ENCODE measurements at places on chromosomes 13 and 19.

DNA sequence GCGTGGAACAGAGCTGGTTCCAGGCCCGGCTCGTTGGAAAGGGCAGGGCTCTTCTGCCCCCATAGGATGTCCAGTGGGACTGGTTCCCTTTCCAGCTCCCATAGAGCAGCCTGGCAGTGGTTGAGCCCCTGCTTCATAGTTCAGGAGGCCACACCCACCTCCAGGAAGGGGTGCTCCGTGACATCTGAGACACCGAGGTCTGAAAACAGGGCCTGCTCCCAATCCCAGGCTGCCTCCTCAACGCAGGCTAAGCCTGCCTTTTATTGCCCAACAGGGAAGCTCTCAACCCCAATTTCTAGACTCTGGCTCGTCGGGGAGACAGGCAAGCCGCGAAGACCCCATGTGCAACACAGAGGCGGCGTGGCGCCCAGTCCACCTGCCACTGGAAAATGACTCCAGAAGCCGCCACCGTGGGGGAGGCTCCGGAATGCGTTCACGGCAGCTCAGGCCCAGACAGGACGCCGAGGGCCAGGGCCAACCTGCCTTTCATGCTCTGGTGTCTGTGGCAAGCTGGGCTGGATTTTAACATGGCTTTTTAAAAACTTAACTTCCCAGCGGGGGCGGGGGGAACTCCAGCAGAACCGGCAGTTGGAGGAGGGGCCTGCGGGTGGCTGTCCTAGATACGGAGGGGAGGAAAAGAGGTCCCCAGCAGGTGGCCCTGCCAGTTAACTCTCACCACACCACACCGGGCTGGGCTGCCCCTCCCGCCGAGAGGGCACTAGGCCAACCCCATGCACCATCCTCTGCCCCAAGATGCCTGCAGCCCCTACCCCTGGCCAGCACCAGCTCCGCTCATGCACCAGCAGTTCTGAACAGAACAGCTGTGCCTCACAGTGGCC lies 17.9 kb upstream of the TINCR start:
- no peak for DNase-seq

- DNase-seq, result peak; percentile 59
These were observed 518 bp downstream of the KLF2 start for GRCh38 chr19:16325161-16325527.

GRCh38 chr13:41577436-41577835 lies 120.1 kb downstream of the RGCC start:
- DNase-seq, result peak; percentile 36

DNA sequence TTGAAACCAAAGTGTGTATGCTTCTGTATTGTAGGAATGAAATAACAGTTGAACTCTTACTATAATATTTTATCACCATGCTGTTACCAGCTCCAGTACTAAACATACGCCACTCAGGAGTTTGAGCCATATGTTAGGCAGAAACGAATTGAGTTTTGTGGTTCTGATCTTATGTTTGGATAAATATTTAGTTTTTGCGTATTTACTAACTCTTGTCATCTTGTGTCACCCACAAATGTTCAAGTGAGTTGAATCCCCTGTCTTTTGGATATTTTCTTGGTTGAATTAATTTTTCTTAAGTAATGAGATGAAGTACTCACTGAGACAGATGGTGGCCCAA lies 1.5 kb downstream of the FNDC3A start:
- DNase-seq, result no peak

DNA sequence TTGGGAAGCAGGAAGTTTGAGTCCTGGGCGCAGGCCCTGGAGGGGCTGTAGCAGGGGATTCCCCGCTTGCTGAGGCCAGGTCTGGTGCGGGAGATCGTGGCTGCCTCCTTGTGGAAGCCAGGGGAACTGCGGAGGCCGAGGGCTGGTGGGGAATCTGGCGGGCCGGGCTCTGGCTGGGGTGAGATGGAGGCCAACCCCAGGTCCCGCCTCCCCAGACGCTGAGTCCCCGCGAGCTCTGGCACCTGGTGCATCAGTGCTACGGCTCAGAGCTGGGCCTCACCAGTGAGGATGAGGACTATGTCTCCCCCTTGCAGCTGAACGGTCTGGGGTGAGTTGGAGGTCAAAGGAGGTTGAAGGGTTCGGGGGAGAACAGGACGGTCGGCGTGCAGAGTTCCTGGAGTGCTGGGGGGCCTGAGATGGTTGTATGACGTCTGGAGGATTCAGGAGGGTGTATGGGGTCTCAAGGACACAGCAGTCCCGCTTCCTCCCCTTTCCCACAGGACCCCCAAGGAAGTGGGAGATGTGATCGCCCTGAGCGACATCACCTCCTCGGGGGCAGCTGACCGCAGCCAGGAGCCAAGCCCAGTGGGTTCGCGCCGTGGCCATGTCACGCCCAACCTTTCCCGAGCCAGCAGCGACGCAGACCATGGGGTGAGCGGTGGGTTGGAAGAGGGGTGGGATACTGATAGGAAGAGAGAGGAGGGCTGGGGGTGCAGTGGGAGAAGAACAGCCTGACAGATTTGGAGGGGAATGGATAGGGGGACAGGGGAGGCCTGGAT lies 13.1 kb downstream of the GRAMD1A start:
- peak; percentile 76 for DNase-seq

DNA sequence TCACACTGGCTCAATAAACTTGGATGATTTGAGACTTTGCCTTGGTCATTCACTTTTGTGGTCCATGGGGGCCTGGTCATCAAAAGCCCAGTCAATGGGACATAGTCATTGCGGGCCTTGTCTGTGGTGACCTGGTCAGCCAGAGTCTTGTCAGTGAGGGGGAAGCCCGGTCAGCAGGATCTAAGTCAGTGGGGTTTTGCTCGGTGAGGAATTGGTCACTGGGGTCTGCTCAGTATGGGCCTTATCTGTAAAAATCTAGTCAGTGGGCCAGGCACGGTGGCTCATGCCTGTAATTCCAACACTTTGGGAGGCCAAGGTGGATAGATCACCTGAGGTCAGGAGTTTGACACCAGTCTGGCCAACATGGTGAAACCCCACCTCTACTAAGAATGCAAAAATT lies 63.7 kb upstream of the TPM4 start:
- no peak for DNase-seq

- DNase-seq, result no peak
These were observed 125.9 kb upstream of the USP29 start for GRCh38 chr19:56993851-56994250.

GRCh38 chr13:69579351-69579750 lies 528.3 kb upstream of the ATXN8OS start:
- DNase-seq, result no peak

DNA sequence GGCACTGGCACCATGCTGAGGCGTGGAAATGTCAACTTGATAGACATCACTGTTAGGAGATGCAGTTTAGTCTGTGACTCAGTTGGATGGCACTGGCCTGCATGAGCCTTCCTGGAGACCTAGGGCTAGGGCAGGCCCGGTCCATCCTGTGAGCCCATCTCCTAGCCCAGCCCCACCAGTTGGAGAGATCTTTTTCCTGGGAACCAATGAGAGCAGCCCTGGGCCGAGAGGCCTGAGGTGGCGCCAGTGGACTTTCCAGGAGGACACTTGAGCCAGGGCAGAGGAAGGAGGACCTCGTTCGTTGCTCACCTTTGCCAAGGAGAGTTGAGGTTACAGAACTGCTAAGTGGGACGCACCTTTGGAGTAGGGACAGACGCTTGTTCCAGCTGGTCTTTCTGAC lies 100.5 kb upstream of the TEX29 start:
- no peak for DNase-seq

- DNase-seq, result no peak
These were observed 30.4 kb upstream of the IRS2 start for GRCh38 chr13:109816808-109817203.

GRCh38 chr13:98717891-98718290 lies 34.6 kb downstream of the SLC15A1 start:
- no peak for DNase-seq
